Stimulated activated memory B cell treated with anti-CD40 and anti-IgM and Interleukin-4, amounts not matched to agents 10 μg/mL and 1 μg/mL and 100 μg/mL, for 72 hours (primary cell): ENCODE measurements at places on chromosomes 5 and 9.
A peak's percentile ranks its signal among the peaks of the same experiment; 100 is the strongest.

GRCh38 chr5:1488882-1489680, 34.7 kb downstream of the LPCAT1 start:
- peak; percentile 71 for ATAC-seq

- ATAC-seq, result no peak
Observed at GRCh38 chr9:81462801-81463200, 226.5 kb downstream of the TLE1 start.

- no peak for ATAC-seq
Observed at GRCh38 chr5:95284572-95285408, at the start of gene MCTP1. TSS of gene MCTP1 (minus strand) at chr5:95285094.

GRCh38 chr5:139132515-139132914, 65.7 kb downstream of the SIL1 start:
- ATAC-seq, result no peak

DNA sequence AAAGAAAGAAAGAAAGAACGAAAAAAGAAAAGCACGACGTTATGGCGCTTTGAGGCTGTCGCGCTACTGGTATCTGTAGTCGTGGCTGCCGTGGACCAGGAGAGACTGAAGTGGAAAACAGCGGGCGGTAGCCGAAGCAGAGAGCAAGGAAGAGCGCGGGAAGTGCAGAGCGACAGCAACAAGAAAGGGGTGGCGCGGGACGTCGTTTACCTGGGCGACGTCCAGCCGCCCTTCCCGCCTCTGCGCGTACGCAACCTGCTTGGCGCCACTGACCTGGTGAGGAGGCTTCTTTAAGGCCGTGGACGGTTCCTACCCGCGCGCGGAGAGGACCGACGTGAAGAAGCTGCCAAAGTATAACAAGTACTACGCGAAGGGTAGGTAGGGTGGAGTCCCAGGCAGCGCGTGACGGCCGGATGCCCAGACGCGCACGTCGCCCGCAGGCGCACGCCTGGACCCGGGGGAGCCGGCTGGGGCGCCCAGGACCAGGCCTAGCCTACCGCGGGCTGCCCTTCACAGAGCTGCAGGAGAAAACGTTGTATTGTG, 15.4 kb downstream of the CCL28 start:
- peak; percentile 99 for ATAC-seq

GRCh38 chr5:78886341-78887230, 98.5 kb downstream of the ARSB start:
- ATAC-seq, result no peak

- no peak for ATAC-seq
Observed at GRCh38 chr9:35871545-35871944, 1.3 kb upstream of the OR13J1 start.

GRCh38 chr5:3194271-3194670, 401.4 kb upstream of the IRX1 start:
- peak; percentile 57 for ATAC-seq

DNA sequence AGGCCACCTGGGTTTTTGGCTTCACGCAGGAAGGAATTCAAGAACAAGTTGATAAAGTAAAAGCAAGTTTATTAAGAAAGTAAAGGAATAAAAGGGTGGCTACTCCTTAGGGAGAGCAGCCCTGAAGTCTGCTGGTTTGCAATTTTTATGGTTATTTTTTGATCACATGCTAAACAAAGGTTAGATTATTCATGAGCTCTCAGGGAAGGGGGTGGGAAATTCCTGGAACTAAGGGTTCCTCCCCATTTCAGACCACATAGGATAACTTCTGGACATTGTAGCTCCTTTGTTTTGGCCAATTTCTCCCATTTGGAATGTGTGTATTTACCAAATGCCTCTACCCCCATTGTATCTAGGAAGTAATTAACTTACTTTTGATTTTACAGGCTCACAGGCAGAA, 63.9 kb upstream of the SYK start:
- ATAC-seq, result no peak

DNA sequence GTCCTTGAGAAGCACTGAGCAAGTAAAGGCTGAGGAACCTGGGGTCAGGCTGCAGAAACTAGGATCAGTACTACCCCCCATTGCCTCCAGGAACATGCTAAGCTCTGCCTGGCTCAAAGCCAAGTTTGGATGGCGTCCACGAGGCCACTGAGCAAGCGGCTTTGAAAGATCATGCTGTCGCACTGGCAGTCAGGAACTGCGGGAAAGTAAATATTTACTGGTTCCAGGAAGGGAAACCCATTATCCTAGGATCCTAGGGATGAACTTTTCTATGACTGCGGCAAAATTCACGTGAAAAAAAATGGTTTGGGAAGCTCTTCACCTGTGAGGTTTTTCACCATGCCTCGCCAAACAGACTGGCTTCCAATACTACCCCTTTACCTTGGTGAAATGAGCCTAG, 75.3 kb upstream of the PJA2 start:
- ATAC-seq, result no peak

DNA sequence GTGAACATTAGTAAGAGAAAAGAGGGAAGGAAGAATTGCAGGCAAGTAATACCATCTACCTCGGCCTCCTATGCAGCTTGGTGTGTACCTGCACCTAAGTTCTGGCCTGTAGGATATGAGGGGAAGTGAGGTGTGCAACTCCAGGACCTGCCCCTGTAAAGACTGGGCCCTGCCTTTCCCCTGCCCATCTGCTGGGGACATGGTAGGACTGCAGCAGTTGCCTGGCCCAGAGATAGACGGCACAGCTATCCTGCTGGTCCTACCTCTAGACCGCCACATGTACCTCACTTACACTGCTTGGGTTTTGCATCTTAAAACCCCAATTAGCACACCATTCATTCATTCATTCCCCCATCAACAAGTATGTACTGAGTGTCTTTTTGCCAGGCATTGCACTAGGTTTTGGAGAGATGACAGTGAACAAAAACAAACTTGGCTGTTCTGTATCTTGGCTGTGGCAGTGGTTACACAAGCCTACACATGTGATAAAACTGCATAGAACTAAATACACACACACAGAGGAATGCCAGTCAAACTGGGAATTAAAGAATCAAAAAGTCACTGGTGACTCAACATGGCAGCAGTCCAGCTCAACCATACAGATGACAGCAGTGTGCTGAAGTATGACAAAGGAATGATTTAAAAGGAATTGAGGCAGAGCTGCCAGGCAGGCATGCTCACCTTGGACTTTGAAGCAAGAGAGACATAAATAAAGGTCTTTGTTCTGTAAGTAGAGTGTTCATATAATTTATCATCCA, 23.3 kb upstream of the MGAT1 start:
- no peak for ATAC-seq

- peak; percentile 84 for ATAC-seq
Observed at GRCh38 chr5:77232574-77233358, 22.3 kb downstream of the PDE8B start.

- ATAC-seq, result no peak
Observed at GRCh38 chr5:51997949-51998348, 614.7 kb downstream of the ISL1 start.

DNA sequence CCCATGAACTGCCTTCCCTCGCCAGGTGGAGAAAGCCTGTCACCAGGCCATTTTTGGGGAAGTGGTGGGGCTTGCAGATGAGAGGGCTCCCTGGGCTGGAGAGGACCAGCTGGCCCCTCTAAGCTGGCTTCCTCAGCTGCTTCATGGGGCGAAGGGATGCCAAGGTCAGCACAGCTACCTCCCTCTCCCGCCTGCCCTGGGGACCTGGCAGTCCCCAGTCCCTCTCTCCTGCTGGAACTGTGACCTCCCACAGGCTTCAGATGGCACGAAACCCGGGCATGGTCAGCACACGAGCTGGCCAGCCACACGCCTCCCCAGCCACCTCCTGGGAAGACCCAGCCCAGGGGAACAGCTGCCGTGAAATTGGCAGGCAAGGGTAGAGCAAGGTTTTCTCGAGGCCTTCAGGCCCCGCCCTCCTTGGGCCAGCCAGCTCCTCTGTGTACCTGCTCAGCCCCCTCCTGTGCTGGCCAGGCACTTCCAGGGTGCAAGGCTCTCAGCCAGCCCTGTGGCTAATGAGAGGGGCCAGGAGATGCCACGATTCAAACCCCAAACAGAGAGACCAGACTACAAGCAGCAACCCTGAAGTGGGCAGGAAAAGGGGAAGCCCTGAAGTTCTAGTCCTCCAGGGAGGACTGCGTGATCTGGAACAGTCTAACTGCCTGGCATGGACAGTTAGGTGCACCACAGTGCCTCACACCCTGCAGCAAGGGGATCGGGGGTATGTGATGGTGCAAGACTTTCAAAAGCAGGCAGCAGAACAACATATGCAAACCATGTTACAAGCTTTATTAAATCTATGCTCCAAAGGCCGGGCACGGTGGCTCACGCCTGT, 12.9 kb downstream of the PLPP7 start:
- ATAC-seq, result no peak

- ATAC-seq, result no peak
Observed at GRCh38 chr5:15620501-15620900, 120.5 kb downstream of the FBXL7 start.

GRCh38 chr5:548256-548655, 24.0 kb upstream of the SLC9A3 start:
- ATAC-seq, result no peak

- ATAC-seq, result no peak
Observed at GRCh38 chr5:147168578-147169327, 66.1 kb upstream of the STK32A start.

GRCh38 chr5:158947846-158948245, 151.9 kb downstream of the EBF1 start:
- no peak for ATAC-seq

DNA sequence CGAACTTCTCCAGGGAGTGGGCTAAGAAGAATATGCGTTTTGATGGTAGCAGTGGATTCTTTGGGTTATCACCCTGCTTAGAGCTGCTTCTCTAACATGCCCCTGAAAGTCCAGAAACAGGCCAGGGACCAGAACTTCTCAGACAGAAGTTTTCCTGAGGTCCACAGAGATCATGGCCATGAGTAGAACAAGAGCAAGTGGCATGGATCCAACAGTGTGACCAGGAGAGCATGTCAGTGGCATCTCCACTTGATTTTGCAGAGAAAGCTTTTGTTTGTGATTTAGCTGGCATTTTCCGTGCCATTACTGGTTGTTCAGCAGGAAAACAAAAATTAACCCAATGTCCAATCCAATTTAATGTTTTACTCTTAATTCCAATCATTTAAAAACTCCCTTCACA, 298.5 kb upstream of the CD180 start:
- ATAC-seq, result no peak

DNA sequence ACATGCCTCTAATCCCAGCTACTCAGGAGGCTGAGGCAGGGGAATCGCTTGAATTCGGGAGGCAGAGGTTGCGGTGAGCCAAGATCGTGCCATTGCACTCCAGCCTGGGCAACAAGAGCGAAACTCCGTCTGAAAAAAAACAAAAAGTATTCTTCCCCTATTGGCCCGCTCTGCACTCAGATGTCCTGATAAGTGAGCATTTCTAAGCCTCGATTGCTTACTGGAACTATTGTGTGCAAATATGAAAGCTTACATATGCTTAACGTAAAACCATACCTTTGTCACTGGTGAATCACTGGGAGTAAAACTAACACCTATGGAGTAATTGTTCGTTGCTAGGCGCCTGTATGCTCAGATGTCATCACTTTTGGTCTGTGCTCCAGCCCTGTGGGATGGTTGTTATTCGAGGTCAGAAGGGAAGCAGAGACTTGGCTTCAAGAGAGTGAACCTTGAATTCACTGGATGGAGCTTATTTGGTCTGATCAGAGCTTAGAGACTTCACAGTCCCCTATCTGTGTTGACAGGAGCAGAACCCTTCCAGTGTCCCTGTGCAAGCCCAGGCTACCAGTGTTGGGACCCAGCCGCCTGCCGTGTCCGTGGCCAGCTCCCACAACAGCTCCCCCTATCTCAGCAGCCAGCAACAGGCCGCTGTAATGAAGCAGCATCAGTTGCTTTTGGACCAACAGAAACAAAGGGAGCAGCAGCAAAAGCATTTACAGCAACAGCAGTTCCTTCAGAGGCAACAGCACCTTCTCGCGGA, 25.3 kb upstream of the LTC4S start:
- no peak for ATAC-seq

DNA sequence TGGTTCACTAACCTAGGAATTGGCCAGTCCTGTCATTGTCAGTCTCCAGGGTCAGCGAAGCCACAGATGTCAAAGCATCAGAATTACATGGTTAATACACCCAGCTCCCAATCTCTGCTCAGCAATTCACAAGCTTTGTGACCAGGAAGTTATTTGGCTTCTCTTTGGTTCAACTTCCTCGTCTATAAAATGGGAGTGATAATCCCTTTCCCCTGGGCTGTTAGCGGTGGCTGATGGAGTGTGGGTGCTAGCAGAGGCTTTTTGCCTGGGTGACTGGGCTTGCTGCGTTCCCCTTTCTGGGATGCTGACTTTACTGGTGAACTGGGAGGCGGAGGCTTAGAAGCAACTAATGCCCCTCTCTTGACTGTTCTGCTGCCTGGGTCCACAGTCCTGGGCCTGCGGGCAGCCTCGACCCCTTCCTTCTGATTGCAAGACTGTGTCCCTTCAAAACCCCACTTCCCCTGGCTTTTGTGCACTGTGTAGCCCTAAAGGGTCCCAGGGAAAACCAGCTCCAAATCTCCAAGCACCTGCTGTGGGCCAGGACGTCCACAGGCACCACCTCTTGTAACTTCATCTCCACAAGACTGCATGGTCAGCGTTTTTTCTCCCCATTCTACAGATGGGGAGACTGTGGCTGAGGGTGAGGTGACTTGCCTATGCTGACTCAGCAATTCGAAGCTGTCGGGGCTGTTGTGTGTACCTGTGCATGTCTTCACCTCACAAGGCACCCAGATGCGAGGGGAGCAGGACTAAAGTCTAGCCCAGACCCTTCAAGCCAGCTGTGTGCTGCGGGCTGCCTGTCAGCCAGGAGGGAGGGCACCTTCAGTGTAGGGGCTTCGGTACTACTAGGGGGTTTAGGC, 45.2 kb upstream of the NEURL1B start:
- ATAC-seq, result no peak

GRCh38 chr9:126348911-126349550, 22.4 kb downstream of the MVB12B start:
- no peak for ATAC-seq

DNA sequence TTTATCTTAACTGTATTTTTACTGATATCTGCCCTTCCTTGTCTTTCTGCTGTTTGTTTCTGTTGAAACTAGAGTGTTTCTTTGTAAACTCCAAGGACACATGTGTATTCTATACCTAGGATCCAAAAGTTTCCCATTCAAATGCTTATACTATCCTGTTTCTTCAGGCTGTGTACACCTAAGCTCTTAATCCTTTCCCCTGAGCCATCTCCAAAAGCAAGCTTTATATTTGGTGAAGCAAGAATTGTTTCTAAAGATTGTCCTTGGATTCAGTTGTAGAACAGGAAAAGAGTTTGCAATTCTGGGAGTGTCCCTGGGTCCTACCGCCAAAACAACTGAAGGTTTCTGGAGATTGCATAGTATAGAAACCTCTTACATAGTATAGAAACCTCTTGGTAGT, 65.9 kb downstream of the CWC27 start:
- no peak for ATAC-seq
